ENCODE measurements at places on chromosomes 4 and X.
A peak's percentile ranks its signal among the peaks of the same experiment; 100 is the strongest.

GRCh38 chr4:98470831-98471230, 187.6 kb downstream of the TSPAN5 start:
- no peak for DNase-seq

DNA sequence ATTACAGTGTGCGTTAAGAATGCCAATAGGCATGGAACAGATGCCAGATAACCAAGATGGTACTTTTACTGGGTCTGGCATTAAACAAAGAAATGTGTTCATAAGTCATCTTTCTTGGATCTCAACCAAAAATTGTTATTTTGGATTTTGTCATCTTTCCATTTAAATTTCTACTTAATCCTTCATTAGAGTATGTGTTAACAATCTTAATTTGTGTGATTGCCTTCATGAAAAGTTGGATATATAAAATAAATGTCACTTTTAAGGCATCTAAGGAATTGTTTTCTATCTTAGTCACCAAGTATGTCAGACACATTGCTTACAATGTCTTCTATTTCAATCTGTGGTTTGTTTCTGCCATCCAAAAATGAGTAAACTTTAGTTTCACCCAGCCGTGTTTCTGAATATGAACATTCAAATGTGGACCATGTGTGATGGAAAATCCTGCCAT, 87.5 kb downstream of the PALLD start:
- no peak for DNase-seq

DNA sequence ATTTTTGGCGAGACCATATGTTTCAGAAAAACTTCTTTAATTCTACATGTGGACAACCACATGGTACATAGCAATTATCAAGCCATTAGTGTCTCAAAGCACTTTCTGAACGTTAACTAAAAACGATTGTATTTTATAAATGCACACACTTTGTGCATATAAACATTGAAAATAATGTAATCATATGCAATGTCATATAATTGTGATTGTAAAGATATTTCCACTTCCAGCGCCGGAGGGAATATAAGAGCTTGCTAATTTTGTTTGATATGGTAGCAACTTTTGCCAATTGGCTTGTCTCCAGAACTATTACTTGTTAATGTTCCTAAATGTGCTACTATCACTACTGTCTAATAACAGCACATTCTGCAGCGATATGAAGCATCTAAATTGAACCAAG, 162.3 kb upstream of the SMIM31 start:
- DNase-seq, result no peak

DNA sequence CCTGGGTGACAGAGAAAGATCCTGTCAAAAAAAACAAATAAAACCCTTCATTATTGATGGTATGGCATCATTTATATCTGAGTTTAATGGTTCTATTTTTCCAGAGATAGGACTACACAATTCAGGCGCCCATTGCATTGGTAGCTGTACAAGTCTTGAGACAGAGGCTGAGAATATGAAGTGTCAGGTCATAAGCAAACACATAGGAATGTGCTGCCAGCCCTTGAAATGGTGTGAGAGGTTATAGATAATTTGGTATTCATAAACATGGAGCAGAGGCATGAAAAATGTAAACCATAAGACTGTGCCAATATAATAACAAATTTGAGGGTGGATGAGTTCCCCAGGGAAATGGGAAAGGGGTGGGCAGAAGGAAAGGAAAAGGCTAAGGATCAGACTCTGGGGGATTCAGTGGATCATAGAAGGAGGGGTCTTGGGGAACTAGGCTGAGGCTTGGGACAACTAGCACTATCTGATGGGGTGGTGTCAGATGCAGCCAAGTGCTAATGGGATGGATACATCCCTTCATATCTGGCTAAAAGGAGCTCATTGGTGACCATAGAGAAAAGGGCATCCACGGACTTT, 50.8 kb downstream of the MAOA start:
- no peak for DNase-seq

DNA sequence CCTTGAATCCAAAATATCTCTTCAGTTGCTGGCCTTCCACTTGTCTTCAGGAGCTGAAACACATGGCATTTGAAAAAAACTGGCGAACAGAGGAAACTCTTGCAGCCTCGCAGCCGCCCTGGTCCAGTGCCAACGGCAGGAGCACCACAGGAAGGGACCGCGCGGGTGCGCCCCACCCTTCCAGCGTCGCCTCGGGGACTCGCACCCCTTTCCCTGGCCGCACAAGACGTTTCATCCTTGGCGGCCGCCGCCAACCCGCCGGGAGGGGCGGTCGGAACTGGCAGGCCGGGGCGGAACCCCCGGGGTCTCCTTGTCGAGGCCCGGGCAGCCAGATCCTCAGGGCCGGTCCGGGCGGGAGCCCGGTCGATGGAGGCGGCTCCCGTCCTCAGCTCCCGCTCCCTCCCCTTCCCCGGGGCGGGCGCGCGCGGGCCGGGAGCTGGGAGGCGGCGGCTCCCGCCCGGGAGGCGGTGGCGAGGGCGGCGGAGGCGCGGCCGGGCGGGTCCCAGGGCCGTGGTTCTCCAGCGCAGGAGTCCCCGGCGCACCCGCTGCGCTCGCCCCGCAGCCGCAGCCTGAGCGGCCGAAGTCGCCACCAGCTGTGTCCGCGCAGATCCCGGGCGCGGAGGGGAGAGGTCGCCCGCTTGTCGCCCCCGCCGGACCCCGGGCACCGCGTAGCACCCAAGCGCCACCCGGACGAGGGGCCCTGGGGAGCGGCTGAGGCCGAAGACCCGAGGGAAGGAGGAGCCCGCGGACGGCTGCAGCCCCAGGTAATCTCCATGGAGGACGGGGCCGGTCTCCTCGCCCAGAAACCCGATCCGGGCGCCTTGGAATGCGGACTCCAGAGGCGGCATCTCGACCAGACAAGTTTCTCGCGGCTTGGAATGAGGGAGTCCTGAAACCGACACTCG, 886 bp upstream of the NDST3 start:
- peak; percentile 23 for DNase-seq

DNA sequence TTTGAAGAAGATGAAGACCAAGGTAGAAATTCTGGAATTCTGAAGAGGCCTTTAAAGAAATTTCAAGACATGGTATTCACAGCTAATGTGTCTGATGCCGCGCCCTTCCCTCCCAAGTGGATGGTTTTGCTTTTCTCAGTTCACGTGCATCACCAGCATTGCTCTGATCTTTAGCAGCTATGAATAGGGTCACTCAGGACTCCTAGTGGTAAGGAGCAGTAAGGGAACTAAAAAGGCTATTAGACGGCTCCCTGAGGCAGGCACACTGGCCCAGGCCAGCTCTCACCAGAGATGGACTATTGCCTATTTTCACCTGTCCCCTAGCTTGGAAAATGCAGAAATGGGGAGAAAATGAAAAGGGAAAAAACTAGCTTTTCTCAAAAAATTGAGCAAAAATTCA, 447.5 kb upstream of the RASGEF1B start:
- no peak for DNase-seq

GRCh38 chrX:96424007-96424406, 260.6 kb upstream of the DIAPH2 start:
- DNase-seq, result no peak

DNA sequence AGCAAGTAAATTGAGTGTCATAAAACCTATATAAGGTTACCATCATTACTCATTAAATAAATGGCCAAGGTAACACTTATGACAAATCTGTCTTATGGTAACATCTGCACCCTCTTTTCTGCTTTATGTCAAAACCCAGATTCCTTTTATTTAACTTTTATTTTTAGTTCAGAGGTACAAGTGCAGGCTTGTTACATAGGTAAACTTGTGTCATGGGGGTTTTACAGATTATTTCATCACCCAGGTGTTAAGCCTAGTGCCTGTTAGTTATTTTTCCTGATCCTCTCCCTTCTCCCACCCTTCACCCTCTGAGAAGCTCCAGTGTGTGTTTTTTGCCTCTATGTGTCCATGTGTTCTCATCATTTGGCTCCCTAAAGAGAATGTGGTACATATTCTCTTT, 930.7 kb downstream of the CCSER1 start:
- no peak for DNase-seq

DNA sequence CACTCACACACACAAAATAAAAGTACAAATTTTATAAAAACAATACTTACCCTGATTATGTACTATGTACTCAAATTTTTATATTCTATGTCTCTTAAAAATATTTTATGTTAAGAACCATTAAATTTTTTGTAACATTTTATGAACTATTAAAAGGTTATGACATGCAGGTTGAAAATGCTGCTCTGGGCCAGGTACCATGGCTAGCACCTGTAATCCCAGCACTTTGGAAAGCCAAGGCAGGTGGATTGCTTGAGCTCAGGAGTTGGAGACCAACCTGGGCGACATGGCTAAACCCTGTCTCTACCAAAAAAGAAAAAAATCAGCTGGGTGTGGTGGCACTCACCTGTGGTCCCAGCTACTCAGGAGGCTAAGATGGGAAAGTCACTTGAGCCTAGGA, 29.4 kb upstream of the SPINK2 start:
- no peak for DNase-seq

DNA sequence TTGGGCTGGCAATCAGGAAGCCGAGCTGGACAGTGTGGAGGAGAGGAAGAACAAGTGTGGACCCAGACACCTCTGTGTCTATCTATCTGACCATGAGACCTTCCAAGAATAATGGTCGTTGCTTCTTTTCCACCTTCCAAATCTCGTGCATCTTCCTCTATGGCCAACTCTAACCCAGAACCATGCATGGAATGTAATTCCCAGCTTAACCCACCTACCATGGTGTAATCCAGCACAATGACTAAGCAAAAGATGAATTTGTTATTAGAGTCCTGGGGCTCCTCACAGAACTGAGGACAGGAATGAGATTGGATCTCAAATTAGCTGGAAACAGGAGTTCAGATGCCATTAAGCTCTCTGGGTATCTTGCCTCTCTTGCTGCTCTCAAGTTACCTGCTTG, 17.4 kb upstream of the TMEM184C start:
- DNase-seq, result no peak

GRCh38 chrX:5031792-5032191, 1196.9 kb downstream of the NLGN4X start:
- no peak for DNase-seq

- DNase-seq, result no peak
These were observed 2.9 kb downstream of the LRPAP1 start for GRCh38 chr4:3529363-3529762.

GRCh38 chr4:140839888-140840790, 84.0 kb upstream of the TBC1D9 start:
- DNase-seq, result no peak

- DNase-seq, result no peak
These were observed 109.8 kb upstream of the HPGD start for GRCh38 chr4:174631901-174632758.

DNA sequence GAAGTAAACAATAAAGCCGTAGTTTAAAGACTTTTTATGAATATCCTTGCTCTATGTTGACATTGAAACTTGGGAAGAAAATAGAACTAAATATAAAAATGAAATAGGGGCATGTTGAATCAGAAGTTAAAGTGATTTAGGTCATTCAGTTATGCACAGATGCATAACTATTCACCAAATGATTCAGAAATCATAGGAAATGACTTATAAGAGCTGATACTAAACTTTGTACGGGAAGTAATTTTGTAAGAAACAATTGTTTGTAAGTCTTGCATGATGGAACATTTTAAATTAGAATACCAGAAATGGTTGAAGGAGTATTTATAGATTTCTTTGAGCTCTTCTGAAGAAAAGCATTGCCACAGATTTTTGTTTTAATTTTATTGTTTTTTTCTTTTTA, 246.5 kb downstream of the CPE start:
- no peak for DNase-seq

GRCh38 chr4:158211222-158211621, 936 bp downstream of the TMEM144 start:
- no peak for DNase-seq

GRCh38 chrX:20130357-20130756, 11.3 kb downstream of the EIF1AX start:
- DNase-seq, result no peak

- no peak for DNase-seq
These were observed 69.4 kb upstream of the AGA start for GRCh38 chr4:177511611-177512010.

- no peak for DNase-seq
These were observed 60.0 kb upstream of the HELT start for GRCh38 chr4:184958127-184958922.

- no peak for DNase-seq
These were observed 895 bp downstream of the ADGRL3 start for GRCh38 chr4:61200916-61201526.
